LoVo (cell line): ENCODE measurements at places on chromosomes 2 and 18.
A peak's percentile ranks its signal among the peaks of the same experiment; 100 is the strongest.

DNA sequence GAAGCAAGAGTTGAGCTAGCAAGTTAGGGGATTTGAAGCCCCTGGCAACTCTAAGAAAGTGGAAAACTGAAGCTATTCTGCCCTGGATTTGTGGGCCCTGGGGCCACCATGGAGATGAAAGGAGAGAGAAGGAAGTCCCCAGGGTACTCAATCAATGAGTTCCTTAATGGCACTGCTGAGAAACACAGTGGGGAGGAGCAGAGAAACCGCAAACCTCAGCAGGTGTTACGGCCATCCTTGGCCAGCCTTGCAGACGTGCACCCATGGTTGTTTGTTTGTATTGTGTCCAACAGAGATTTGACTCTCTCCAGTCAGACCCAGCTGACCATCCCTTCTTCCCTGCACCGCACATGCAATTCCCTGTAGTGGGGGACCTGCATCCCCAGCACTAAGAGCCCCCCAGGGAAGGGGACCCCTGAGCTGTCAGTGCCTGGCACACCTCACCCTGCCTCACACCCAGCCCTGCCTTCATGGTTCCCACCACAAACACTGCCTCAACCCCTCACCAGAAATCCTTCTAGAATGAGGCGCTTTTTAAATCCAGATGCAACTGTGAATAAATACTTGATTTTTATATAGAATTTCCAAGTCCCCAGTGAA lies 255.3 kb downstream of the SH3BP4 start:
- DNase-seq, result no peak

DNA sequence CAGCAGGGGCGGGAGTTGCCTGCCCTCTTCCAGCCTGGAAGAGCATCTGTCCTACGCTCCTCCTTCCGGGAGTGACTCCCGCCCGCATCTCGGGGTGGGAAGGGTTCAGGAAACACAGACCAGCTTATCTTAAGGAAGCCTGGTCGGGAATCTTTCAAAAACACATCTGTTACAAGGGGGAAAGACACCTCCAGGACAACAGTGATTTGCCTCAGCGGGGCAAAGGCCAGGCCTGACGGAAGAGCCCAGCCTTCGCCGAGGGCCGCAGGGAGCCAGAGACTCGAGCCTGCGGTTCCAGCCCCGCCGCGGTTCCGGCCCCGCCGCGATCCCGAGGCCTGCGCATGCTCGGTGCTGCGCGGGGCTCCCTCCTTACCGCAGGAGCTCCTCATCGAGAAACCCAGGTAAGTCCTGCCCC lies 38.1 kb upstream of the TGIF1 start:
- peak; percentile 67 for DNase-seq

GRCh38 chr2:179020156-179020750 lies 29.7 kb downstream of the CCDC141 start:
- peak; percentile 9 for DNase-seq

- no peak for DNase-seq
Observed at GRCh38 chr18:76219023-76219422, 276.0 kb downstream of the ZNF516 start.

DNA sequence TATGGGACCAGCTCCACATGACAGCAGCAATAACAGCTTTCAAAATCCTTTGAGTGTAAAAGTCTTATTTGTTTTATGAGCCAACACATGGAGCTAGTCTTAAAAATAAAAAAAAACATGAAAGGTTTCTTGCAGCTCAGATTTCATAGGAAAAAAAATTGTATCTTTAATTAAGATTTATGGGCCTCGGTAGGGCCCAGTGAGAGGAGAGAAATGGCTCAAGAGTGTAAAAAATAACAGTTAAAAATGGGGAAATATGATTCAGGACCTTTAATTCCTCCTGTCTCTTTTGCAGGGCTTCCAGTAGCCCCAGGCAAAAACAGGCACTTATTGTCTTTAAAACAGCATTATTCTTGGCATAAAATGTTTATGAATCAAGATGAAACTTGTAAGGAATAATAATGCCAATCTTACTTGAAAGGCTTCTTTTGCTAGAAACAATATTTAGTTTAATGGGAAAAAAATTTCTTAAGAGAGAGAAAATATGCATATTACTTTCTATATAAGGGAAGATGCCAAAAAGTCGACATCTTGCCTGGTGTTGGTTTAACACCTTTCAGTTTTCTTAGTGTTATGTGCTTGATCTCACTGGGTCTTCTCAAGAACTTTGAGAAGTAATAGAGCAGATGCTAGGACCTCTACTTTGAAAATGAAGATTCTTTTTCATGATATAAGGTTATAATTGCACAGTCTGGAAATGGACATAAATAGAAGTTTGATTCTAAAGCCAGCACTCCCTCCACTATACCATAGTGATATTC lies 71.3 kb upstream of the SETBP1 start:
- DNase-seq, result no peak

- no peak for DNase-seq
Observed at GRCh38 chr2:238083919-238084318, 16.2 kb upstream of the ESPNL start.

- no peak for DNase-seq
Observed at GRCh38 chr2:170026361-170026760, 151.6 kb upstream of the MYO3B start.

- DNase-seq, result no peak
Observed at GRCh38 chr2:191436368-191437055, 191.3 kb downstream of the MYO1B start.

- DNase-seq, result no peak
Observed at GRCh38 chr2:37634914-37635503, 36.4 kb downstream of the CDC42EP3 start.

DNA sequence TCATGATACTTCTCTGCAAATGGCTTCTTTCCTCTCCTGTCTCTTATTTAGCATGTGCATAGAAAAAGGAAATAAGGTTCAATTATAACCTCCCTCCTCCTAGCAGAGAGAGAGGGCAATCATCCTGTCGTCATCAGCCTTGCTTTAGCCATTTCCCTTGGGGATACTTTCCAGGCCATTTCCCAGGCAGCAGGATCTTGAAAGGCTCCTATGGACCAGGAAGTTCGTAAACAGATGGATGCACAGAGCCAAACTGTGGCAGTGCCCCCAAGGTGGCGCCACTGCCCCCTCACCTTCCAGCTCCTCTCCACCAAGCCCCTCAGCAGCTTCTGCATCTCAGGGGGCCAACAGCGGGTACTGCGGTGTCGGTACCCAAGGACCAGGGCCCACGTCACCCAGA lies 157.4 kb downstream of the DTNA start:
- DNase-seq, result no peak

DNA sequence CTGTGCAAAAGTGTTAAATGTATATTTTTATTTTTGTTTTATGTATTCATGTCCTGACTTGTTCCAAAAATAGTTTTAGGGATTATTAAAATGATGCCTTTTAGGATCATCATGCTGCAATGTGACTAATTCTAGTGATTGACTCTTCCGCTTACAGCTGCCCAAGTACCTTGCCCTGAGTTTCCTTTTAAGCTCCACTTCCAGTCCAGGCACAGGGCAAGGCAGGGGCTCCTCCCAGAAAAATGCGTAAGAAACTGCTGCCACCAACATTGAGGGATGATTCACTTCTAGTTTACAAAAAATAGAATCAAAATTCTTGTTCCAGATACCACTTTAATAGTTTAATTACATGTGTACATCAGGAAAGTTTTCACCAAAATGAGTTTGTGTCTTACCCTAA lies 116.4 kb downstream of the IRS1 start:
- DNase-seq, result no peak

DNA sequence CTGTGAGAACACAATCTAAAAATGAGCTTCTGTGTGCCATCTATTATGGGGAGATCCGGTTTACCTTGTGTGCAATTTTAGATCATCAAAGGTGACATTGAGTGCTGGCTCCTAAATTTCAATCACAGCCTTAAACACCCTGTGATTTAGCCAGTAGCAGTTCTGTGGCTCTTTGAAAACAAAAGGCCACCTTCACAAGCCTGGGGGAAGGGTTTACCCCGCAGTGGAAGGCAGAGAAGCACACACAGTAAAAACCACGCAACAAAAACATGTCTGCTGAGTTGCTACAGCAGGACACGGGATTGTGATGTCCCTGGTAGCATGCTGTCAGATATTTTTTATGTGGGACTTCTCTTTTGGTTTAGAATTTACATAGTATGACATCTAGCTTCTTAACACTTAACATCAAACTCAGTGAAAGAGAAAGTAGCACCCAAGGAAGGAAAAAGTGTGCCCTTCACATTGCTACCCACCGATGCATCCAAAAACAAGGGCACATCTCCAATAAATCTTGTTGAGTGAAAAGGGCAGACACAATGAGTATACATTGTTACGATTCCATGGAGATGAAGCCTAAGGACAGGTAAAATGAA lies 56.1 kb upstream of the RNF152 start:
- DNase-seq, result no peak

- no peak for DNase-seq
Observed at GRCh38 chr18:60157810-60158209, 214.8 kb downstream of the MC4R start.

DNA sequence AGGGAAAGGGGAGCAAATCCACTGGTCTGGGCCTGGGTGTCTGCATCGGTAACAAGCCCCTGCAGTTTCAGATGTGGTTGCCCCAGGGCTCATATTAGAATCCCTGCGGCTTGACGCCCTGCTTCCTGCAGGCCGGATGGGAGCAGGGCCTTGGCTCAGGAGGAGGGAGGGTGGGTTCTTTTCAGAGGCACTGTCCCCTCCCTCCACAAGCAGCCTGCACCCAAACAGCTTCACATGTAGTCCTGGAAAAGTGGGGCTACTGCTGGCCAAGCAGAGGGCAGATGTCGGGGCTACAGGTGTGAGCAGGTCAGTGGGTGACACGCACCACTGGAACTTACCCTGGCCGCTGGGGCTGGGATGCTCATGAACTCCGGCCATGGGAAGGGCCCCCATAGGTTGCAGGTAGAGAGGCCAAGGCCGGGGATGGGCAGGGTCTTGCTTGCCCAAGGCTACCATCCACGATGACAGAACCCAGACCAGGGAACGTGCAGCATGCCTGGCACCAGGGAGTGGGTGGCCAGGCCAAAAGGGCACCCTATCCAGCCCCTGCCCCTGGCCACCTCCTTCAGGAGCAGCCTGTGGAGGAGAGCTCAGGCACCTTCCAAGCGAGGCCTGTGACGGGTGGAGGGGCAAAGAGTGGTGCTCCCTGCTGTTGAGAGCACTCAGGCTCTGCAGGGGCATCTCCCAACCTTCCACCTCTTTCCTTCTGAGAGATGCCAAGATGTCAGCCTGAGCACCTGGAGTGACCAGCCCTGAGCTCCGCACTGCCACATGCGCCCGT lies 16.8 kb downstream of the ARID5A start:
- no peak for DNase-seq

DNA sequence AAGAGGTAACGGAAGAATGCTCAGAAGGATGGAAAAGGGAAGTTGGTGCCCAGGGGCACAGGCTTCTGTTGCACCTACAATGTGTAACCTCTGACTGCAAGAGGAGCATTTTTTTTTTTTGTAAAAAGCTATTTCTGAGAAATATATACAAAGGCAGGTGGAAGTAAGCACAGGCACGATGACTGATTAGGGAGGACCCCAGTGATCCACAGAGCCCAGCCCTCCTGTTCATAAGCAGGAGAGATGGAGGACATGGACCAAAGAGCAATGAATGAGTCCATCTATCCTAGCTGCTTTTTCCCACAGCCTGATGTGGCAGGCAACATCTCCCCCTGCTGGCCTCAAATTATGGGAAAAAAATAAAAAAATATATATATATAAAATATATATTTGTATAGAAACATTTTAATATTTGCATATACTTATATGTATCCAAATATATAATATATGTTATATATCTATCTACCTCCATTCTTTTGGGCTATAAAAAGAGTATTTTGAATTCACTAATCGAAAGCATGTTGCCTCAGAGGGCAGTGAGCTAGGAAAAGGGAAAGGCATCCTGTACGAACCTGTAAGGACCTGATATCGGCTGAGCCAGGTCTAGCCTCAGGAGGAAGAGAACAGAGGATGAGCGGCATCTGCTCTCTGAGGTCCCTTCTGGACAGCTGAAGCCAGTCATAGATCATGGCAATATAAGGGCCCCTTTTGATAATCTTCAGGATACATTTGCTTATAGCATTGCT lies 166.0 kb upstream of the STK17B start:
- DNase-seq, result peak; percentile 41
